ENCODE measurements at places on chromosomes 13 and 19. TPM values are rescaled to one million over a fixed set of nuclear protein-coding genes. Genes with fewer than 3 reads are reported as not detected.

Gene ZNF491
- 4.7 TPM for total RNA-seq

Gene PDX1
- total RNA-seq = not detected

Gene ZNF121
- 36.2 TPM for total RNA-seq

Gene LIM2
- total RNA-seq = not detected

Gene KIR2DL1
- not detected for total RNA-seq

Gene GPATCH1
- total RNA-seq = 7.5 TPM

Gene CABP5
- total RNA-seq = not detected

Gene STXBP2
- 3.9 TPM for total RNA-seq

Gene NAPSA
- total RNA-seq = not detected

Gene TMEM150B
- total RNA-seq = not detected

Gene RASL11A
- total RNA-seq = 1.1 TPM

Gene ANGPTL4
- 1.2 TPM for total RNA-seq

Gene ZNF628
- total RNA-seq = 4.9 TPM

Gene CYP4F22
- total RNA-seq = not detected

Gene LILRB2
- total RNA-seq = not detected

Gene FIZ1
- total RNA-seq = 3.9 TPM

Gene SIGLEC5
- total RNA-seq = not detected

Gene NEK5
- under 0.01 TPM for total RNA-seq

Gene ZNF546
- total RNA-seq = 3.0 TPM

Gene VN1R4
- total RNA-seq = not detected

Gene MBD3L3
- not detected for total RNA-seq

Gene TNNT1
- total RNA-seq = 0.65 TPM

Data from hair follicle dermal papilla cell (primary cell).